Karpas-422 (cell line): ENCODE measurements at places on chromosomes 2 and 18.

GRCh38 chr2:109139865-109140396, 10.9 kb downstream of the SH3RF3 start:
- DNase-seq, result no peak
- H3K36me3 ChIP-seq, result no peaks in the 10 kb centered on the region
- H3K27ac ChIP-seq, result no peak overlapping the region

DNA sequence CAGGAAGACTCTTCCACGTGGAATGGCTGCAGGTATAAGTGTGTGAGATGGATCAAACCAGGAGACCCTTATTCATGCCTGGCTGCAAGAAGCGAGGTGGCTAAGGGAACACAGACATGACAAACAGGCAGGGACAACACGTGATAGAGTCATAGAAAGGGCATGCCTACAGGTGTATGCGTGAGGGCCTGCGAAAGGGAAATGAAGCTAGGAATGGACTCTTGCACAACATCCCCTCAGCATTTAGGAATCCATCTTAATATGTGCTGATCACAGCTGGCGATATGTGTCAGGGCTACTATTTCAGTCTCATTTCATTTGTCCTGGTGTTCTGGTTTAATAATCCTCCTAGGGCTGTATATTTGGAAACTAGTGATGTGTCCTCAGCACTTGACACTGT, 291.2 kb downstream of the MYT1L start:
- H3K27me3 ChIP-seq, result no peaks in the 10 kb centered on the region
- H3K27ac ChIP-seq, result no peak overlapping the region
- H3K4me3 ChIP-seq, result no peak overlapping the region
- H3K36me3 ChIP-seq, result no peaks in the 10 kb centered on the region
- DNase-seq, result no peak
- no peaks in the 10 kb centered on the region for H3K4me1 ChIP-seq

DNA sequence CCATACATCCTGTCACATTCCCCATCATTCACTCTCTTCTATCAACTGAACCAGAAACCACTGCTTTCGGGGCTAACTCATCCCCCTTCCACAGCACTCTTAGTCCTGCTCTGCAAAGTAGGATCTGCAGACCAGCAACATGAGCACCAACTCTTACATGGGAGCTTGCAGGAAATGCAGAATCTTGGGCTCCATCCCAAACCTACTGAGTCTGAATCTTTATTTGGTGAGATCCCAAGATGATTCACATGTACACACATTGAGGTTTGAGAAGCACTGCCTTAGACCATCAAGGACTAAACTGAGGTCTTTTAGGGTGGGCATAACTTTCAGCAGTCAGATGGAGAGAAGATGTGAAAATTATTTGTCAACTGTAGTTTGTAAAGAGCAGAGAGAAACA, 235.6 kb upstream of the EPHA4 start:
- H3K27ac ChIP-seq, result no peak overlapping the region
- H3K4me1 ChIP-seq, result no peaks in the 10 kb centered on the region
- H3K27me3 ChIP-seq, result no peaks in the 10 kb centered on the region
- no peaks in the 10 kb centered on the region for H3K36me3 ChIP-seq

DNA sequence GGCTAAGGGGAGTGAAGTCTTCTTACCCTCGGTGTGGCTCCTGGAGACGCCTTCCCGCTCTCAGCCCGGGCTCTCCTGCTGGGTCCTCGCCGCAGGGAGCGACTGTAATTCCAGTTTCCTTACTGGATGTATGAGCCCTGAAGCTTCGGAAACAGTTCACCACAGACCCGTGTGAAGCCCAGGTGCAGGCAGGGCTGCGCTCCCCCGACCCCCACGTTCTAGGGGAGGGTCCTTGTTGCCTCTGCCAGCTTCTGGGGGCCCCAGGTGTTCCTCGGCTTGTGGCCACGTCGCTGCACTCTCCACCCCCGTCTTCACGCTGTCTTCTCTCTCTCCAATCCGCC, 5.1 kb upstream of the ASB1 start:
- DNase-seq, result no peak
- no peak overlapping the region for H3K27ac ChIP-seq
- no peaks in the 10 kb centered on the region for H3K36me3 ChIP-seq
- no peak overlapping the region for H3K4me3 ChIP-seq

DNA sequence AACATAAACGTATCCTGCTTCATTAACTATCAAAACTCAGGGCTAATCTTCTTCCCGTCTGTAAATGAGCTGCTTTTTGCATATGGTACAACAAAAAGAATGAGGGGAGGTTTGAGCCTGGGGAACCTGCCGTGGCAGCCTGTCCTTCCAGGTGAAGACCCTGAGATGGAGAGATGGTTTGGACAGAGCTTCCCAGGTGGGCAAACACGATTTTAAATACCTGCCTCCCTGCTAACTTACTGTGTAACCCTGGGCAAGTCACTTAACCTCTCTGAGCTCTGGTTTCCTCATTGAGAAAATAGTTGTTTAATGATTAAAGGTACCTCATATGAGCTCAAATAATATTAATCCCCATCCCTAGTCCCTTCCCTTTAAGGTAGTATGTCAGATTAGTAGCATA, 9.0 kb downstream of the EMX1 start:
- H3K27me3 ChIP-seq, result no peaks in the 10 kb centered on the region
- H3K27ac ChIP-seq, result no peak overlapping the region
- H3K4me1 ChIP-seq, result no peaks in the 10 kb centered on the region
- no peak for DNase-seq
- no peaks in the 10 kb centered on the region for H3K36me3 ChIP-seq
